Uterus (tissue), 4 donors: ENCODE measurements at places on chromosomes 16 and 17.

- DNase-seq: peak; percentile 74
Measured at GRCh38 chr17:81481073-81481799, 31.4 kb downstream of the ACTG1 start.

- DNase-seq: no peak
Measured at GRCh38 chr16:70803319-70803718, 2.4 kb upstream of the VAC14 start.

DNA sequence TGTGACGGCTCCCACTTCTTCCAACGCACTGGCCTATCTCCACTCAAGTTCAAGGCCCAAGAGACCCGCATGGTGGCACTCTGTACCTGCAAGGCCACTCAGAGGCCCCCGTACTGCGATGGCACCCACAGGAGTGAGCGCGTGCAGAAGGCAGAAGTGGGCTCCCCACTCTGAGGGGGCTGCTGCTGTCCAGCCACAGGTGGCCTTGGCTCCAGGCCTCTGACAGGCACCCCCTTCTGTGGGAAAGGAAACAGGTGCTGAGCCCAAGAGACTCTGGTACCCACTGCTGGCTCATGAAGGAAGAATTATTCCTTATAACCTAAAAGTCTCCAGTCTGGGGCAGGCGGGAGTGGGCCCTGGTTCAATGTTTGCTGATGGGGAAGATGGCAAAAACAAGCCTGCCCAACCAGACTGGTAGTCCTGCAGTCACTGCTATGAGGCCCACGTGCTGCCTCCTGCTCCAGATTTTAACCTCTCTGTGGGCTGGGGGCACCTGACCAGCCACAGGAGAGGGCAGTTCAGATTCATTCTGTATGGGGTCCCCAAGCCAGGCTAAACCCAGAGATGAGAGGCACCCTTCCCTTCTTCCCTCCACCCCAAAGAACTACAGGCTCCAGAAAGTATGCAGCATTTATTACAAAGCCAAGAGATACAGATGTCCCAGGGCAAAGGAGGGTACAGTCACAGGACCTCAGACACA lies 3.3 kb downstream of the CISD3 start:
- no peak for DNase-seq

DNA sequence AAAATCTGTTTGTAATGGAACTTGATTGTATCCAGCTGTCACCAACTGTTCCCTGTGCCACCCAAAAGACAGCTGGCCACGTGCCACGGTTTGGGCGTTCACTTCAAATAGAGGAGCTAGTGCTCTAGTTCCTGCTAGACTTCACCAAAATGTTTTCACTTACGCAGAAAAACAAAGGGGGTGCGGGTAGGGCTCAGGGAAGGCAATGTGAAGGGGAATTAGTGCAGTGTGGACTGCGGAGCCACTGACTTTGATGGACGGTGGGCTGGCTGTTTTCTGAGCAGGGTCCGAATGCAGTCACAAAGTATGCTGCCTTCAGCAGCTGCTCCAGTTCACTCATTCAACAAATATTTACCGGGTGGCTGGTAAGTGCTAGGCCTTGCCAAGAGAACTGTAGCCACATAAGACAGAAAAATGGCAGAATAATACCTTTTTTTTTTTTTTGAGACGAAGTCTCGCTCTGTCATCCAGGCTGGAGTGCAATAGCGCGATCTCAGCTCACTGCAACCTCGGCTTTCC lies 7.6 kb upstream of the CYTH1 start:
- no peak for DNase-seq

DNA sequence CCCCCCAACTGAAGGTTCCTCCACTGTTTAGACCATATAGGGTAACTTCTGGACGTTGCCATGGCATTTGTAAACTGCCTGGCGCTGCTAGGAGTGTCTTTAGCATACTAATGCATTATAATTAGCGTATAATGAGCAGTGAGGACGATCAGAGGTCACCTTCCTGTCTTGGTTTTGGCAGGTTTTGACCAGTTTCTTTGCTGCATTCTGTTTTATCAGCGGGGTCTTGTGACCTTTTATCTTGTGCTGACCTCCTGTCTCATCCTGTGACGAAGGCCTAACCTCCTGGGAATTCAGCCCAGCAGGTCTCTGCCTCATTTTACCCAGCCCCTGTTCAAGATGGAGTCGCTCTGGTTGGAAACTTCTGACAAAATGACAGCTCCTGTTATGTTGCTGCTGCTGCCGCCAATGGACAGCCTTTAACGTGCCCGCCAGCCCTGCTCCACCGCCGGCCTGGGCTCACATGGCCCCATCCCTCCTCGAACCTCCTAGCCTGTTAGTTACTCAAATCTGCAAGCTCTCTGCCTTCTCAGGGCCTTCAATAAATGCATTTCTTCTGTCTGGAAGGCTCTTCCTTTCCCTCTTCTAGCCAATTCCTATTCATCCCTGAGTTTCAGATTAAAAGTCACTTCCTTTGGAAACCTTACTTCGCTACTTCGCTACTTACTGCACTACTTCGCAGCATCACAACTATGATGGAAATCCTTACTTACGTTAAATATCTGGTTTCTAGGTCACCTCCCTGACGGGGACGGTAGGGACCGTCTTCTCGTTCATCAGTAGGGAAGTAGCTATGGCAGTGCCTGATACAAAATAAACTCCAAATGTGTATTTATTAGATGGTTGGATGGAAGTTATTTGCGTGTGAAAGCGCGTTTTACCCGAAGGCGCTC lies 640 bp upstream of the NAGLU start:
- no peak for DNase-seq

DNA sequence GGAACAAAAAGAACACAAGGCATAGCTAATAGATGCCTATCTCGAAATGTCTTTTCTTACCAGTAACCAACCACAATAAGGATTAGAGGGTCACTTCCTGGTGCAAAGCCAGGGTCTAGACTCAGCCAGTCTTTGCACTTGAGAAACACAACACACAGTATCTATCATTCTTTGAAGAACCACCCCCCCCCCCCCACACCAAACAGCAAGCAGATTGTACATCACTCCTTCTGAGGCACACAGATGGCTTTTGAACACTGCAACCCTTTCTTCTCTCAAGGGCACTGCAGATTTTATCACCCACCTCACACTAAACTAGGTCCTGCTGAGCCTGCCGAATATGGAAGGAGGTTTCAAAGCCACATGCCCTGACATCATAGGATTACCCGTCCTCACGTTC lies 145.6 kb downstream of the AATF start:
- no peak for DNase-seq

GRCh38 chr17:60079401-60080243 lies 901 bp upstream of the HEATR6 start:
- no peak for DNase-seq

DNA sequence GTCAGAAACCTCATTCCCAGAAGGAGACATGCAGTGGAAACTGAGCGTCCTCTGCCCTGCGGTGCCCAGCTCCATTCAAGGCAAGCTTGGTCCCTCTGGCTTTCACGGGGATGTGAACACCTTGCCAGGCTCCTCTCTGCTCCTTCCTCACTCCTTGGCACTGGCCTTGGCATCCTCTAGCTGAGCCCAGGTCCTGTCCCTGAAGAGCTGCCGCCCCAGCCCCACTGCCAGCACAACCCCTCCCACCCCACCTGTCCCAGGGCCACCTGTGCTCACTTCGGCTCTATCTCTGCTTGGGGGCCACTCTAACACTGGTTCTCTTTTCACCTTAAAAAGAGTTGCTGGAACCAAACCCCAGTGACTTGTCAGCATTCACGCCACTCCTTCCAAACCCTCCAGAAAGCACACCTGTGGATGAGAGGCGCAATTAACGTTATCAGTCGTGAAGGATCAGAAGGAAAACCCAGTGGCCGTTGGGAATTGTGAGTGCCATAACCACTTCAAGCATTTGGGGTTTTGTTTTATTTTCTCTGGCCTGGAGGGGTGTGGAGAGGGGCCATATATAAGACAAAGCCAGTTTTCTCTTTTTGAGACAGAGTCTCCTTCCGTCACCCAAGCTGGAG lies 103.7 kb downstream of the AXIN2 start:
- no peak for DNase-seq

DNA sequence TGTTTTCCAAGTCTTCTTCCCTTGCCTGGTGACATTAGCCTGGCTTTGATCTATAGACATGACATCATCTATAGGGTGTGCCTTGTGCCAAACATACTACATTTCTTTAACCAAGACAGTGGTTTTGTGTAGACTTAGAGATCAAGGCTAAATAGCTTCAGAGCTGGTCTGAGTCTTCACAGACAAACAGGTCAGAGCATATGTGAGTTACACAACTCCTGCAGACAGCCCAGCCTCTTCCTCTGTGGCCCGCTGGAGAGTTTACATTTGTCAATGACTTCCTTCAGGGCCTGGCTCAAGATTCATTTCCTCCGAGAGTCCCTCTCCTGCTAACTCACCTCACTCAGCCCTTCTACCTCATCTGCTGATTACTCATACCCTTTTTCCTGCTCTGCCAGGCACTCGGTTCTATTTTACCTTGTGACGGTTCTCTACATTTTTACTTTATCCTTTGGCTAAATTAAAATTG lies 73.1 kb upstream of the TANC2 start:
- DNase-seq: no peak

GRCh38 chr17:57363998-57364643 lies 107.8 kb downstream of the MSI2 start:
- DNase-seq: no peak

GRCh38 chr17:3276126-3276525 lies 22.0 kb downstream of the OR3A1 start:
- DNase-seq: no peak

DNA sequence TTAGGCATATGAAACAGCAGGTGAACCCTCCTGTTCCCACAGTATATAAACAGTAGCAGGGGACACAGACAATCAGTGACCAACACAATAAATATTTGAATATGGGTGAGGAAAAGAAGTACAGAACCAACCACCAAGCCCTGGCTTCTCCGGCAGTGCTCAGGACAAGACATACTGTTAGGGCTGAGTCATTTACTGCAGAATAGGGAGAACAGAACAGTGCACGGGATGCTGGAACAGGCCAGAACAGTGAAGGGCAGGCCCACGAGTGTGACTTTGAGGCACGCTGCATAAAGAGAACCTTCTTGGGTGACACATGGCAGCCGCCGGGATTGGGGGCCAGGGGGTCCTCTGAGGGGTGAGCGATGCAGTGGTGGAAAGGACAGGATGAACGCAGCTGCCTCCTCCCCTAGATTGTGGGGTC lies 160.4 kb downstream of the CMIP start:
- DNase-seq: no peak

GRCh38 chr17:42659079-42659931 lies at the start of gene TUBG2:
Gene TUBG2 (plus strand): TSS chr17:42659284. CDS start chr17:42659504, 220 bp downstream.
- DNase-seq: peak; percentile 93

- no peak for DNase-seq
Measured at GRCh38 chr17:39576187-39576586, 31.5 kb downstream of the NEUROD2 start.

GRCh38 chr17:81922566-81923301 lies 4.8 kb upstream of the SIRT7 start:
- DNase-seq: no peak

- no peak for DNase-seq
Measured at GRCh38 chr16:83928341-83929055, 24.5 kb upstream of the OSGIN1 start.

DNA sequence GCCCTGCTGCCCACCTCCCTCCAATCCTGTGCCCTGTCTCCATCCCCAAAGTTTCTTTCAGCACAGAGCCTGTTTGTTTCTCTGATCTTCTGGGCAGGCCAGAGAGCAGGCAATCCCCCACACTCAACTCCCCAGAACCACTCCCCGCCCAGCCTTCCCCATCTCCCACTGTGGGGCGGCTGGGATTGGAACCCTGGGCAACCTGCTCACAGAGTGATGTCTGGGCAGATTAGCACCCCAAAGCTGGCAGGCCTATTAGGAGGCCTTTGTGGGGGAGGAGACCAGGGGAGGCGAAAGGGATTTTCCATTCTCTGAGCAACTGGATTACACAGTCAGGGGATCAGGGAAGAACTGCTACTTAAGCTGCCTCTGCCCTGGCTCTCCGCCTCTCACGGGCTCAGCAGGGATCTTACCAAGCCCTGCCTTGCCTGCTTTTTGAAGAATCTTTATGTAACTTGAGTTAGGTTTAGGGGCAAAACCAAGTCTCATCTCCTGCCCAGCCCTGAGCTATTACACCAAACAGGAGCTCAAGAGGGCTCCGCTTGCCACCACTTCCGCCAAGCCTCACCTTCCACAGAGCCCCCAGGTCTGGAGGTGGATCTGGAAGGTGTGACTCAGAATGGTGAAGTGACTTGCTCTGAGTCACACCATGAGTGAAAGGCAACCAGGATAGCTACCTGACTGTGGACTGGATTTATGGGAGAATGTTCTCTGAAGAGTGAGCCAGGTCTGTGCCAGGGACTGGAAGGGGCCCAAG lies 16.0 kb upstream of the LHX1 start:
- DNase-seq: no peak

- peak; percentile 97 for DNase-seq
Measured at GRCh38 chr17:80942423-80943345, 49.0 kb upstream of the CHMP6 start.

GRCh38 chr16:11370084-11370931 lies 25.0 kb downstream of the RMI2 start:
- DNase-seq: no peak

DNA sequence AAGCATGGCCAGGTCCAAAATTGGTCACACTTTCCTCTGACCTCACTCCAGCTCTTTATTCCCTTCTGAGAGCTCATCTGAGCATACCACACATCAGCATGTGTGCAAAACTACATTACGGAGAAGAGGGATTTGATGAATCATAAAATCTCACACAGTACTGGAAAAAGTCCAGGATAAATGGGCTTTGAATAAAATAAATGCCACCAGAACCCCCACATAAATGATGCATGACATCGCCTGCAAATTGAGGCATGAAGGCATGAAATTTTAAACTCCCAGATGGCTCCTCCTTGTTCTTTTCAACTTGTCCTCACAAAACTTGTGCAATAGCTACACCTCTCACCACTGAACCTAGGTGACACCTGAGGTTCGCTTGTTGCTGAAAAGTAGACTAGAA lies 439.5 kb downstream of the CA10 start:
- DNase-seq: no peak

GRCh38 chr17:47297661-47298400 lies 25.9 kb upstream of the EFCAB13 start:
- no peak for DNase-seq

DNA sequence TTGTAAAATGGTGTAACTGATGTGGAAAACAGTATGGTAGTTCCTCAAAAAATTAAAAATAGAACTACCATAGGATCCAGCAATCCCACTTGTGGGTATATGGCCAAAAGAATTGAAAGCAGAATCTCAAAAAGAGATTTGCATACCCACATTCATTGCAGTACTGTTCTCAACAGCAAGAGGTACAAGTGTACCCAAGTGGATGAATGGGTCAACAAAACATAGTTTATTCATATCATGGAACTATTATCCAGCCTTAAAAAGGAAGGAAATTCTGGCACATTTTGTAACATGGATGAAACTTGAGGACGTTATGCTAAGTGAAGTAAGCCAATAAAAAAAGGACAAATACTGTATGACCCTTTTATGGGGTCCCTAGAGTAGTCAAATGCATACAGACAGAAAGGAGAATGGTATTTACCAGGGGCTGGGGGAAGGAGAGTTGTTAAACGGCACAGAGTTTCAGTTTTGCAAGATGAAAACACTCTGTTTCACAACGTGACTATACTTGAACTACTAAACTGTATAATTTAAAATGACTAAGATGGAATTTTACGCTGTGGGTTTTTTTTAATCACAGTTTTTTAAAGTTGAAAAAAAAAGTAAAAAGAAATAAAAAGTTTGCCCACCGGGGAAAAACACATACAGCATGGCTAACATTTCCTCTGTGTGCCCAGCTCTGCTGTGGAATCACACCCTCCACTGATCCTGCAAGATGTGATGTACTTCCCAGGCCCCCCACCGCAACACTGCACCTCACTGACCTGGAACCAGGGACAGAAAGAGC lies 6.1 kb downstream of the TVP23A start:
- no peak for DNase-seq
